ENCODE measurements at places on chromosomes 13 and 19.
A peak's percentile ranks its signal among the peaks of the same experiment; 100 is the strongest.

GRCh38 chr19:1134431-1134830, 30.6 kb downstream of the GPX4 start:
- no peak for DNase-seq

- no peak for DNase-seq
These were observed 7.1 kb downstream of the SMG9 start for GRCh38 chr19:43747557-43748204.

GRCh38 chr13:96075953-96076543, 13.9 kb upstream of the HS6ST3 start:
- no peak for DNase-seq

GRCh38 chr13:66635526-66635925, 594.6 kb downstream of the PCDH9 start:
- no peak for DNase-seq

DNA sequence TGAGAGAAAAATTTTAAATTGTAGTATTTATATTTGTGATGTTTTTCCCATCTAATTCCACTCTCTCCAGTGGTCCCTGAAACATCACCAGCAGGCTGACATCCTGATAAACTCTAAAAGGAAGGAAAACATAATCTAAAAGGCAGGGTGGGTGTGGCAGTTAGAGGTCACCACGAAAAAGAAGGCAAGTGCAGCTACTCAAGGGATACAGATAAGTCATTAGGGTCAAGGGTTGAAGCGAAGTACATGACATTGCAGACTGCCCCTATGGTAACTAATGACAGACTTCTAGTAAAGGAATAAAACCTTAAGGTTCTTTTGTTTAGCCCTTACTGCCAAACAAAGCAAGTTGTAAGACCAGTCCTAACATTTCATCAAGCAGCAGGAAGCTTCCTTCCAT, 6.0 kb upstream of the NEK3 start:
- no peak for DNase-seq

DNA sequence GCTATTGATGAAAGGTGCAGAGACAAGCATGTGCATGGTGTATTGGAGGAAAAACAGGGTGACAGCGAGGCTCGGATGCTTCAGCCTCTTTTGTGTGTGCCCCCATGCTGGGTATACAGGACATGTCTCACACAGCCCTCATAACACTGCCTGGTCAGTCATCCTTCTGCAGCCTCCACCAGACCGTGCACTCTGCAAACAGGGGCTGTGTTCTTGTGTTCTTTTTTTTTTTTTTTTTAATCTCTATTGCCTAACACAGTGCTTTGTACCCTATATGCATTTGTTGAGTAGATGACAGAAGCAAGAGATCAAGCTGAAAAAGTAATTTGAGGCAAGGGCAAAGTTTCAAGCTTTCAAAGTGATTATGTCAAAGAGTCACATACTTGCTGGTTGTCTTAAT, 367.2 kb upstream of the SLITRK1 start:
- no peak for DNase-seq

DNA sequence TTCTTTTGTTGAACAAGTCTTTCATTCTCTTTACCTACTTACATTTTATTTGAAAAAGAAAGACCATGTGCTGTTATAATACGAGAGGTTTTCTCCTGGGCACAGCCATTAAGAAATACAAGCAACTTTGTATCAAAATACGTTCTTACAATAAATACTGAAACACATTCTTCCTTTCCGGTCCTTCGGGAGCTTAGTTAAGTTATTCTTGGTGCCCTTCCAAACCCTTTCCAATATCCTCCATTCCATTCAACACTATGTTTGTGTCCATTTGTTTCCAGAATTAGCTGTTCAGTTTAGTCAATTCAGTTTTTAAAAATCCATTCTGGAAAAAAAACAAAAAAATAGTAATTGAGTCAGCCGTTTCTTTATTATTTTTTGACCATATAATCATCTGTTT, 746.8 kb upstream of the SLC10A2 start:
- no peak for DNase-seq

GRCh38 chr19:14056741-14057356, 5.0 kb downstream of the PALM3 start:
- DNase-seq: no peak

DNA sequence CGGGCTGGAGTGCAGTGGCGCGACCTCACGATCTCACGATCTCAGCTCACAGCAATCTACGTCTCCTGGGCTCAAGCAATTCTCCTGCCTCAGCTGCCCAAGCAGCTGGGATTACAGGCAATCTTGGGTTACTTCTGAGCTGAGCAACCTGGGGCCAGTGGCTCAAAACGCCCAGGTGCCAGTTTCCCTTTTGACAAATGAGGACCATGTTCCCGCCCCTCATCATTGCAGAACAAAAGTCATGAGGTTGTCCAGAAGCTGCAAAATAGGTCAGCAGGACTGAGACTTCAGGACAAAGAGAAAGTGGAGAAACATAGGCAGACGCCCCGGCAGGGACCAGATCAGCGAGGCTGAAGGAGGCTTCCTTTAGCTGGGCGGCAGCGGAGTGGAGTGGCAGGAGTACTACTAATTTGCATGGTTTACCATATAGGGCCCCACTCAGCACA, 3.3 kb upstream of the ADGRE5 start:
- DNase-seq: no peak

GRCh38 chr13:103694033-103694432, 627.8 kb upstream of the SLC10A2 start:
- DNase-seq: no peak

GRCh38 chr13:26881154-26881553, 120.6 kb upstream of the GPR12 start:
- DNase-seq: no peak

- DNase-seq: no peak
These were observed 35.0 kb downstream of the KEAP1 start for GRCh38 chr19:10468133-10468532.

DNA sequence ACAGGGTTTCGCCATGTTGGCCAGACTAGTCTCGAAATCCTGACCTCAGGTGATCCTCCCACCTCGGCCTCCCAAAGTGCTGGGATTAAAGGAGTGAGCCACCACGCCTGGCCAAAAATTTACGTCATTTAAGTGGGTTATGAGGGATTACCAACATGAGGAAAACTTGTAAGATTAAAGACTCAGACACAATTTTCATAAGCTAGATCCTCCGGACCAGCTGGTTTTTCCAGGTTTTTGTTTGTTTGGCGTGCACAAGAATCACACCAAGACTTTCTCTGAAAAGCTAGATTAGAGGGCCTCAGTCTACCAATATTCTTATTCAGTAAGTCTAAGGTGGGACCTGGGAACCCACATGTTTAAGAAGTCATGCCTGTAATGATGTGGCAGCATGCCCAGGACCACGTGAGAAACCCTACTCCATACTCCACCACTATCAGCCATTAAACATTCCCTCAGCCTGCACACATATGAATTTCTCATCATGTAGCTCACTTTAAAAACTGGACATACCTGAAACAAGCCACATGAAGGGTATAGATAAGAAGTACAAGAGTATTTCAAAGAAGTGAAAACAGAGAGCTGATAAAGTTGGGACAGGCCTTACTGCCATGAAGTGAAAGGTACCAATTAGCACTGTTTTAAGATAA, 25.7 kb downstream of the DIAPH3 start:
- no peak for DNase-seq

- DNase-seq: peak; percentile 25
These were observed 209.3 kb downstream of the KCNRG start for GRCh38 chr13:50224534-50224933.

All from stimulated activated CD4-positive, alpha-beta T cell treated with anti-CD3 and anti-CD28 coated beads, TNF-alpha, amount 100 ng/mL, for 24 hours (primary cell).